ENCODE measurements at places on chromosomes 4 and X.

DNA sequence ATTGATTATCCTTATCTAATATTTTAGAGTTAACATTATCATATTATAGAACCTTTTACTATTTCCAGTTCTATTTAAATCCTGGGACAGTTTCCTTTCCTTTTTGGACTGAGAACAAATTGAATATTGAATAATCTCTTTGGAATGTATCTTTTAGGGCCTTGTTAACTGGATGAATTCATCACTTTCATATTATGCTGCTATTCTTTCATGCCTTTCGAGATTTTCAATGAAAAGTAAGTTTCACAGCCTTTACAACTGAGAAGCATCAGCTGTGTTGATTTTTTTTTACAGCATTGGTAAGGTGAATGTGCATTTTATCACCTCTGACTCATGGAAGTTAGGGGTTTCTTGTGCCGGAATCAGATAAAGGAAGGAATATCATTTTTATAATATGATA lies 39.6 kb downstream of the PDLIM5 start:
- no peak for DNase-seq

DNA sequence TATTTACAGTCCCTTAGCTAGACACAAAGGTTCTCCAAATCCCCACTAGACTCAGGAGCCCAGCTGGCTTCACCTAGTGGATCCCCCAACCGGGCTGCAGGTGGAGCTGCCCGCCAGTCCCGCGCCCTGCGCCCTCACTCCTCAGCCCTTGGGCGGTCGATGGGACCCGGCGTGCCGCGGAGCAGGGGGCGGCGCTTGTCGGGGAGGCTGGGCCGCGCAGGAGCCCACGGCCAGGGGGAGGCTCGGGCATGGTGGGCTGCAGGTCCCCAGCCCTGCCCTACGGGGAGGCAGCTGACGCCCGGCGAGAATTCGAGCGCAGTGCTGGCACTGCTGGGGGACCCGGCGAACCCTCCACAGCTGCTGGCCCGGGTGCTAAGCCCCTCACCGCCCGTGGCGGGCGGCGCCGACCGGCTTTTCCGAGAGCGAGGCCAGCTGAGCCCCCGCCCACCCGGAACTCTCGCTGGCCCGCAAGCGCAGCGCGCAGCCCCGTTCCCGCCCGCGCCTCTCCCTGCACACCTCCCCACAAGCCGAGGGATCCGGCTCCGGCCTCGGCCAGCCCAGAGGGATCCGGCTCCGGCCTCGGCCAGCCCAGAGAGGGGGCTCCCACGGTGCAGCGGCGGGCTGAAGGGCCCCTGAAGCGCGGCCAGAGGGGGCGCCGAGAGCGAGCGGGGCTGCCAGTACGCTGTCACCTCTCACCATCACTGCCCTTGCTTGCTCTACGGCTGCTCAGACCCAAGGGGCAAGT lies 39.4 kb downstream of the WFS1 start:
- DNase-seq, result no peak

- no peak for DNase-seq
Observed at GRCh38 chr4:4417886-4418285, 31.0 kb downstream of the NSG1 start.

GRCh38 chr4:38368613-38369012 lies 295.4 kb upstream of the KLF3 start:
- DNase-seq, result no peak

DNA sequence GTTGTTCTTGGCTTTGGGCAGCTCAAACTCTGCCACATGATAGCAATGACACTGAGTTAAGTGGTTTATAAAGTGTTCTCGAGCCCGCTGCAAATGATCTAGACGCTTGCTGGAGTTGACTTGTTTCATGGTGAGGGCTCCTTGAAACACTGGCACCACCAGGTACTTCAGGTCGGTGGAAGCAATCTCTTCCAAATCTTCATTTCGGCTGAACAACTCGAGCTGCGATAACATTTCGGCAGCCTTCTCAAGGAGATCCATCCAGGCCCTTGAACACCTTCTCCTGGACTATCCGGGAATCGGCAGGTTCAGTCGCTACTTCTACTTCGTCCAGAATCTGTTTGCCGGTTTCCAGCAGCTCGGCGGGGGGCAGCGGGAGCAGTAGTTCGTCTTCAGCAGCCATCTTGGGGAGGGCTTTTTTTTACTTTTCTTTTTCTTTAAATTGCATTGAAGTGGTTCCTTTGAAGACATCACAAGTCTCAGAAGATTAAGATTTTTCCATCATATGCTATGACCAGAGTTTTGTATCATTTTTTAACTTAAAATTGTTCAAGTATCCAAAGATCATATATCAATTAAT lies 28.0 kb downstream of the HNRNPDL start:
- DNase-seq, result no peak

DNA sequence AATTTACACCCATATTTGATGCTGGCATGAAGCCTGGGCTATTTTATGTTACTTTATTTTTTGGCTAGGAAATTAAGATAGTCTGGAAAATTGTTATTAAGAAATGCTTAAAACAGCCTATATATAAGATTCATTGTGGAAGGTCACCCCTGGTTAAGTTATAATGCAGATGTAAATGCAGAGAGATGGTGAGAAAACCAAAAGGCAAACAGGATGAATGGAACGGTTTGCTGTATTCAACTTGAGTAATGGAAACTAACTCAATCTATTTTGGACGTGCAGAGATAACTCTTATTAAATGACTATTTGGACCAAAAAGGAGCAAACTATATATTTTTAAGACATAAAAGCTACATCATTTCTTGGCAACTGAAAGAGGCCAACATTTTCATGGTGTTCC lies 446.3 kb upstream of the FRG1 start:
- no peak for DNase-seq

DNA sequence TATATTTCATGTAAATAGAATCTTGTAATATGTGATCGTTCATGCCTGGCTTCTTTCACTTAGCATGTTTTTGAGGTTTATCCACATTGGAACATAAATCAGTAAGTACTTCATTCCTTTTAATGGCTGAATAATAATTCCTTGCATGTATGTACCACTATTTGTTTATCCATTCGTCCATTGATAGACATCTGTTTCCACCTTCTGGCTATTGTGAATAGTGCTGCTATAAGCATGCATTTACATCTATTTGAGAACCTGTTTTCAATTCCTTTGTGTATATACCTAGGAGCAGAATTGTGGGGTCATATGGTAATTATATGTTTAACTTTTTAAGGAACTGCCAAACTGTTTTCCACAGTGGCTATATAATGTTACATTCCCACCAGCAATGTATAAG lies 356.7 kb upstream of the DIPK2B start:
- no peak for DNase-seq

- no peak for DNase-seq
Observed at GRCh38 chr4:107835406-107835805, 10.7 kb downstream of the SGMS2 start.

GRCh38 chr4:158299459-158300007 lies 89.2 kb downstream of the TMEM144 start:
- no peak for DNase-seq

DNA sequence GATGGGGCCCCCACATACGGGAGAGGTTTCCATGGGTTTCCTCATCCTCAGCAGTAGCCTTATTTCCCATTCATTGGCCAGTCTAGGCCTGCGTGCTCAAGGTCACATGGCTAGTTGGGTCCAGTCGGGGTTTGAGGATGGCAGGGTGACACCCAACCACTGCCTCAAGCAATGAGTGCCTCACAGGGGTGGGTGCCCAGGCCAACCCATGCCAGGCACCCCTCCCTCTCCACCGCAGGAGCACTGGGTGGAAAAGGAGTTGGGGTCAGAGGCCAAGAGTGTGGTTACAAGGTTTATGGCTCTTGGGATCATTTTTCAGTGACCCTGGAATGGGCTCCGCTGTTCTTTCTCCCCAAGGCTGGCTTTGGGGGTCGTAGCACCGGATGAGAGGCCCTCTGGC lies 3.1 kb downstream of the NSG1 start:
- no peak for DNase-seq

GRCh38 chrX:105017641-105018040 lies 202.9 kb downstream of the TEX13A start:
- DNase-seq, result no peak

- DNase-seq, result no peak
Observed at GRCh38 chrX:98432413-98432812, 1548.7 kb downstream of the RPA4 start.

GRCh38 chrX:122866532-122866931 lies 317.5 kb upstream of the GRIA3 start:
- no peak for DNase-seq

DNA sequence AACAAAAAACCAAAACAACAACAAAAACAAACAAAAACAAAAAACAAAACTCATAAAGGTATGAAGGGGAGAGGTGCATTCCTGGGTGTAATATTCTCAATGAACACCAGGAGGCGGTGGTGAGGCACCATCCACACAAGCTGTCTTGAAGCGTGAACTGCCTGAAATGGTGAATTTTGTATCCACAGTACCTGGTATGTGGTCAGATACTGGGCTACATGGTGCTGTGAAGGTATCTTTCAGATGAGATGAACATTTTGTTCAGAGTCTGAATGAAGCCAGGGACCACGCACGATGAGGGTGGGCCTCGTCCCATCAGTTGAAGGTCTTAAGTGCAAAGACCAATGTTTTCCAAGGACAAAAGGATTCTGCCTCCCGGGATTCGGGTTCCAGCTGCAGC lies 58.5 kb downstream of the ASMT start:
- DNase-seq, result no peak

- DNase-seq, result no peak
Observed at GRCh38 chrX:1529756-1530155, 7.2 kb downstream of the P2RY8 start.

DNA sequence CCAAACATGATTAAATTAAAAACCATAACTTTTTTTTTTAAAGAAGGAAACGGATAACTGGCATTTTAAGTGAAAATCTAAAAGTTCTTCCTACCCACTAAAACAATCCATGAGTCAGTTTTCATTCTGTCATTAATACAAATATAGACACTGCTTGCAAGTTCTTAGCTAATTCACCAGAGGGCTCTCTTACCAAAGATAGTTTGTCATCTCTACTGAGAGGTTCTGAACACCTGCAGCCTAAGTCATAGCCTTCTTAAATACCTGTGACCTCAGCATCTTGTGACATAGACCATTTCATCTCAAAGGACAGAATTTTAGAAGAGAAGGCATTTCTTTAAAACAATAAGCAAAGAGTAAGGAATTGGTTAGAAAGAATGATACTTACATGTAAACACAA lies 65.3 kb upstream of the FAM120C start:
- DNase-seq, result no peak

DNA sequence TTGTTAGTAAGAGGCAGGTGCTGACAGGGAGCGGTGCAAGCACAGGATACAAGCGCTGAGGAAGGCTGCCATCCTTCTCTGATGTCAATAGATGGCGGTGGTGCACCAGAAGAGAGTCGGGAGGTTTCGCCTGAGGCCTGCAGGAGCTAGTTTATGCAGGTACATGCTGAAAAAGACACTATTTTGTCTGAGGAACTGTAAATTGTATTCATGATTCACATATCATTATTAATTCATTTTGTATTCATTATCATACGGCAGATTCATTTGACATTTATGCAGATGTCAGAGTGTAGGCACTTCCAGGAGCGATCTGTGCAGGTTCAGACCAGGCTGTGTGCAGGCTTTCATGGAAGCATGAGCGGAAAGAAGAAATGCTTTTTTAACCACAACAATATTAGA lies 824.0 kb downstream of the STIM2 start:
- no peak for DNase-seq

- DNase-seq, result no peak
Observed at GRCh38 chr4:52983563-52984303, 121.6 kb downstream of the RASL11B start.

DNA sequence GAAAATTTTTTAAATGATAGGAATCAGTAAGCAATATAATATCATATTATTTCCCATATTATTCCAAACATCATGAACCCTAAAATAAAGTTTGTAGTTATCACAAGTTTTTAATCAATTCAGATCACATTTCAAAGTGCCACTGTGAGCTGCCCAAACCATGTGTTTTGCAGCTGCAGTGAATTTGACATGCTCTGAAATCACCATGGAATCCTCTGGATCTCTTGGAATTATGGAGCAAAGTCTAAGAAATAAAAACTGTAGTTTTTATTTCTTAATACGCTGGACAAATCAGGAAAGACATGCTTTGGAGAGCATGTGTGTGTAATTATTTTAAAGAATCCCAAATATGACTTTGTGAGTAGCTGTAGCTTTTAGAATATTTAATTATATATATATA lies 262.7 kb downstream of the ANKRD50 start:
- no peak for DNase-seq

GRCh38 chr4:56286763-56287162 lies 100.5 kb downstream of the AASDH start:
- no peak for DNase-seq

DNA sequence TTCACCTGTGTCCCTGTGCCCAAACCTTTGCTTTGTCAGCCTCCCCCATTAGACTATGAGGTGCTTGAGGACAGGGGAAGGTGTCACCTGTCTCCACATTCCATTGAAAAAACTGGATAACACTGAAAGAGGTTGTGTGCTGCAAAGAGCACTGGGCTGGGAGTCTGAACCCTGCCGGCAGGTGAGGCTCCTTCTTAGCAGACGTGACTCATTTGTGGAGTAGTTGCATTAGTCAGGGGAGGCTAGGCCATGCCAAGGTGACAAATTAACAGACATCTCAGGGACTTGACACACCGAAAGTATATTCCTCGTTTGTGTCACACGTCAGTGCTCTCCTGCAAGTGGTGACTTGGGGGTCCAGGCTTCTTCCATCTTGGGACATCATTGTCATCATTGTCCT lies 95.9 kb upstream of the STX18 start:
- no peak for DNase-seq

- DNase-seq, result no peak
Observed at GRCh38 chr4:183610613-183611012, 48.4 kb downstream of the RWDD4 start.

- DNase-seq, result no peak
Observed at GRCh38 chr4:138890891-138891570, 124.5 kb upstream of the NOCT start.

GRCh38 chr4:147957446-147957845 lies 225.6 kb downstream of the ARHGAP10 start:
- no peak for DNase-seq

DNA sequence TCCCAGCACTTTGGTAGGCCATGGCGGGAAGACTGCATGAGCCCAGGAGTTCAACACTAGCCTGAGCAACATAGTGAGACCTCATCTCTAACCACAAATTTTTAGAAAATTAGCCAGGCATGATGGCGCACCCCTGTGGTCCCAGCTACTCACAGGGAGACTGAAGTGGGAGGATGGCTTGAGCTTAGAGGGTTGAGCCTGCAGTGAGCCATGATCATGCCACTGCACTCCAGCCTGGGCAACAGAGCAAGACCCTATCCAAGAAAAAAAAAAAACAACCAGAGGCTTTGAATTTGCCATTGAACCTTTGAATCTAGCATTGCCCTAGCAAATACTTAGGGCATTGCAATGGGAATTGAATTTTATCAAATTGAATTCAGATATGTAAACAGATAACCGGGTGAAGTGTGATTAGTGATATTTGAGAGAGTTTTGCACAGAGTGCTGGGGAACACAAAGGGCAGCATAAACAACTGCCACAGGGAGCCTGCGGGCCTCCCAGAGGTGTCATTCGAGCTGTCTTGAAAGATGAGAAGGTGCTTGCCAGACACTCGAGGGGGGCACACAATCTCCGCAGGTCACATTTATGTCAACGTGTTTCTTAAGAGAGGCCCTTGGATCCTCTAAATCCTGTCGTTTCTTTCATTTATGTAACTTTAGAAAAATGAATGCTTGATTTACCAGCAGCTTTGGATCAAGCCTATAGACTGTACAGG lies 200.3 kb downstream of the AASDH start:
- DNase-seq, result no peak

- no peak for DNase-seq
Observed at GRCh38 chr4:147955827-147956558, 224.1 kb downstream of the ARHGAP10 start.

GRCh38 chr4:188450571-188450970 lies 311.3 kb downstream of the TRIML1 start:
- no peak for DNase-seq
